ENCODE measurements at places on chromosomes 5 and 9. TPM values are rescaled to one million over a fixed set of nuclear protein-coding genes. Genes with fewer than 3 reads are reported as not detected.

- no peak overlapping the region for H3K27ac ChIP-seq
- H3K4me1 ChIP-seq = no peaks in the 10 kb centered on the region
- no peak overlapping the region for H3K4me3 ChIP-seq
- no peaks in the 10 kb centered on the region for H3K36me3 ChIP-seq
These were observed 159.8 kb upstream of the GDNF start for GRCh38 chr5:37999593-37999992.

Gene IL31RA
- total RNA-seq = not detected

DNA sequence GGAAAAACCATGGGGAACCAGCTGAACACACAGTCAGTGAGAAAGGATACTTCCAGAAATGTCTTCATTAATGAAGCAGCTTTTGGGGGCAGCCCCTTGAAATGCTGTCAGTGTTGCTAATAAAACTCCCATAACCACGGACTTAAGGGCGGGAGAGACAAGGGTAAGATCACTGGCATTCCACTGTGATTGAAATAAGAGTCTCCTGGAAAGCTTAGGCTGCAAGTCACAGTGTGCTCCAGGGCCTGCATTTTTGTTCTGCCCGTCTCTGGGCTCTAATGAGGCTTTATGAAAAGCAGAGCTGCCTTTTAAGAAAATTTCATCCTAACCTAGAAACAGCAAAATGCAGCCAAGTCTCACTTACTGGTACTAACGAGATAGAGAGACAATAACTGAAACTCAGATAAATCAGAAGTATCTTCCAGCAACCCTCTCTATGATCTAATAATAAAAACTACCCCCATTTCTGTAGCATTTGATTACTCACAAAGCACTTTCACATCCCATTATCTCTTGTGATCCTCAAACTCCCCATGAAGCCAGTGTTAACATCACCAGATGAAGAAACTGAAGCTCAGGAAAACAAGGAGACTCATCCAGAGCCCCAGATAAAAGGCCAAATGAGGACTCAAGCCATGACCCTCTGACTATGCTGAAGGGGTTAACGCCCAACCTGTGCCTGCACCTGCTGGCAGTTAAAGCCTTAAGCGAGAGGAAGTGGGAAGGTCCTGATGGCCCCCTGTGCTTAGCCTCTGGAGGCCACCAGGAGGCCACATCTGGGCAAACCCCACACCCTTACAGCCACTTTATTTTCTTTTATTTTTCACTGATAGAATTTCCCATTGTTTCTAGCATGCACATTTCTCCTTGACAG, 37.5 kb downstream of the SPOCK1 start:
- no peaks in the 10 kb centered on the region for H3K36me3 ChIP-seq
- no peak for DNase-seq
- no peaks in the 10 kb centered on the region for H3K27me3 ChIP-seq
- H3K4me1 ChIP-seq = no peaks in the 10 kb centered on the region
- no peak overlapping the region for H3K4me3 ChIP-seq

DNA sequence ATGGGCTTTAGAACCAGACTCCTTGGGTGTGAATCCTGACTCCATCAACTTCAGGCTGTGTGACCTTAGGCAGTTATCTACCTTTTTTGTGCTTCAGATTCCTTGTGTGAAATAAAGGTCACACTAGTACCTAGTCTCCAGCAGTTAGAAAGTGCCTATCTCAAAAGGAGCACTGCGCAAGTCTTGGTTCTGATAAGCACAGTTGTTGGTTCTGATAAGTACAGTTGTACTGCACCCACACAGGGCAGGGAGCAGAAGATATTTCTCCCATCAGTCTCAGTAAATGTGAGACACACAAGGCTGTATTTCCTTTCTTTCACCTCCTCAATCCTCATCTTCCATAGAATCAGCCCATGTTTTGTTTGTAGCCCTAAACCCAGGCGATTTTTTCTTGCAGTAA, 116.6 kb upstream of the DPYSL3 start:
- no peaks in the 10 kb centered on the region for H3K36me3 ChIP-seq
- DNase-seq = no peak
- H3K27me3 ChIP-seq = no peaks in the 10 kb centered on the region
- H3K4me3 ChIP-seq = no peak overlapping the region
- H3K27ac ChIP-seq = no peak overlapping the region

Gene BTNL8
- 0.16 TPM for total RNA-seq

GRCh38 chr5:61501971-61502370, 169.9 kb downstream of the ZSWIM6 start:
- H3K27ac ChIP-seq = no peak overlapping the region
- H3K36me3 ChIP-seq = no peaks in the 10 kb centered on the region
- no peak overlapping the region for H3K4me3 ChIP-seq
- no peaks in the 10 kb centered on the region for H3K4me1 ChIP-seq
- no peak for DNase-seq

Gene PCDHB12
- 5.0 TPM for total RNA-seq

GRCh38 chr9:112689161-112689740, 28.7 kb downstream of the INIP start:
- no peaks in the 10 kb centered on the region for H3K4me1 ChIP-seq
- H3K27me3 ChIP-seq = no peaks in the 10 kb centered on the region
- no peak for DNase-seq
- no peak overlapping the region for H3K27ac ChIP-seq
- H3K36me3 ChIP-seq = peaks cover 5% of the 10 kb centered on the region
- no peak overlapping the region for H3K4me3 ChIP-seq

DNA sequence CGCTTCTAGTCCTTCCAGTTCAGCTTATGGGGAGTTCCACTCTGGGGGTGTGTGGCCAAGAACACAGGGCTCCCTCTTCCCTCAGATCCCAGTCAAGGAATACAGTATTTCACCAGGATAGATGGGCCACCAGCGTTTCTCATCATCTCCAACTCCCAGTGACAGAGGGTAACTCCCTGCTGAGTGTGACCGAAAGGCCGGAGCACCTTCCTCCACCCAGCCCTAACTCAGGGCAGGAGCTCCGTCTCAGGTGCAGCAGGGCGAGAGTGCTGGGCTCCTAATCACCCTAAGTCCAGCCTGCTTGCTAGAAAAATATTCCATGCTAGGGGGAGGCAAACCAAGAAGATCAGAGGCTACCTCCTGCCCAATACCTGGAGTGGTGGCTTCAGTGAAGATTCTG, 102.6 kb downstream of the ADAMTS2 start:
- no peaks in the 10 kb centered on the region for H3K4me1 ChIP-seq
- DNase-seq = no peak
- no peaks in the 10 kb centered on the region for H3K27me3 ChIP-seq
- H3K27ac ChIP-seq = no peak overlapping the region
- no peak overlapping the region for H3K4me3 ChIP-seq
- H3K36me3 ChIP-seq = no peaks in the 10 kb centered on the region

GRCh38 chr5:136123236-136123768, 9.3 kb upstream of the SMAD5 start:
- DNase-seq = no peak
- H3K4me3 ChIP-seq = no peak overlapping the region
- H3K4me1 ChIP-seq = no peaks in the 10 kb centered on the region
- H3K27me3 ChIP-seq = no peaks in the 10 kb centered on the region
- H3K36me3 ChIP-seq = no peaks in the 10 kb centered on the region
- H3K27ac ChIP-seq = no peak overlapping the region

DNA sequence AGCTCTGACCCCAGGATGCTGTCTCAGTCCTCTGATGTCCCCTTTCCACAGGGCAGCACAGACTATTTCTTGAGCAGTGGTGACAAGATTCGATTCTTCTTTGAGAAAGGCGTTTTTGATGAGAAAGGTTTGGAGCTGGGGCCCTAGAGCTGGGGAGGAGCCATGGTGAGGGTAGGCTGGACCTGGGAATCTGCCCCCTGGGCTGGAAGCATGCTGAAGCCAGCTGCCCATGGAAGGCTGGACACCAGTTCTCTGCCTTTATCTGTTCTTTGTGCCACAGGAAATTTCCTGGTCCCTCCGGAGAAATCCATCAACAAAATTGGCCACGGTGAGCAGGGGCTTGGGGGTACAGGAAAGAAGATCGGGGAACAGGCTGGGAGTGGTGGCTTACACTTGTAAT, 12.9 kb downstream of the PHYHD1 start:
- H3K36me3 ChIP-seq = no peaks in the 10 kb centered on the region
- DNase-seq = no peak
- H3K27ac ChIP-seq = no peak overlapping the region
- H3K4me1 ChIP-seq = no peaks in the 10 kb centered on the region

Gene GLRX
- total RNA-seq = 42.1 TPM

Gene DIMT1
- 38.1 TPM for total RNA-seq

DNA sequence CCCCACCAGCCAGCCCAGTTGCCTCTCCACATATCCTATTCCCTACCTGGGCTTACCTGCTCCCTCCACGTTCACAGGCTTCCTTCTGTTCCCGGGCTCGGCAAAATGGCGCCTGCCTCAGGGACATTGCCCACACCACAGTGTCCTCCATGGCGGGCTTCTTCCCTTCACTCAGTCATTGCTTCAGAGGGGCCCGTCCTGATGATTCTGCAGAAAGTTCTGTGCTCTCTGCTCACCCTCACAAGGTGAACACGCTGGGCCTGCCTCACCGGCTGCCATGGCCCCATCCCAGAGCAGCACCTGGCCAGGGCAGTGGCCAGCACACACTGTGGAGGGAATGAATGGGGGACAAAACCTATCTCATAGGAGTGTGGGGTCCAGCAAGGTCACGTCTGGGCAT, 313.0 kb downstream of the GADD45G start:
- no peaks in the 10 kb centered on the region for H3K4me1 ChIP-seq
- no peak overlapping the region for H3K4me3 ChIP-seq
- DNase-seq = no peak
- no peaks in the 10 kb centered on the region for H3K27me3 ChIP-seq

Gene FOXD4L3
- not detected for total RNA-seq

- H3K4me3 ChIP-seq = no peak overlapping the region
- H3K27me3 ChIP-seq = no peaks in the 10 kb centered on the region
- H3K4me1 ChIP-seq = no peaks in the 10 kb centered on the region
- DNase-seq = no peak
These were observed 296.4 kb downstream of the SLIT3 start for GRCh38 chr5:169004551-169004950.

Gene PCDHB16
- 6.3 TPM for total RNA-seq

Gene PKD2L2
- 0.64 TPM for total RNA-seq

DNA sequence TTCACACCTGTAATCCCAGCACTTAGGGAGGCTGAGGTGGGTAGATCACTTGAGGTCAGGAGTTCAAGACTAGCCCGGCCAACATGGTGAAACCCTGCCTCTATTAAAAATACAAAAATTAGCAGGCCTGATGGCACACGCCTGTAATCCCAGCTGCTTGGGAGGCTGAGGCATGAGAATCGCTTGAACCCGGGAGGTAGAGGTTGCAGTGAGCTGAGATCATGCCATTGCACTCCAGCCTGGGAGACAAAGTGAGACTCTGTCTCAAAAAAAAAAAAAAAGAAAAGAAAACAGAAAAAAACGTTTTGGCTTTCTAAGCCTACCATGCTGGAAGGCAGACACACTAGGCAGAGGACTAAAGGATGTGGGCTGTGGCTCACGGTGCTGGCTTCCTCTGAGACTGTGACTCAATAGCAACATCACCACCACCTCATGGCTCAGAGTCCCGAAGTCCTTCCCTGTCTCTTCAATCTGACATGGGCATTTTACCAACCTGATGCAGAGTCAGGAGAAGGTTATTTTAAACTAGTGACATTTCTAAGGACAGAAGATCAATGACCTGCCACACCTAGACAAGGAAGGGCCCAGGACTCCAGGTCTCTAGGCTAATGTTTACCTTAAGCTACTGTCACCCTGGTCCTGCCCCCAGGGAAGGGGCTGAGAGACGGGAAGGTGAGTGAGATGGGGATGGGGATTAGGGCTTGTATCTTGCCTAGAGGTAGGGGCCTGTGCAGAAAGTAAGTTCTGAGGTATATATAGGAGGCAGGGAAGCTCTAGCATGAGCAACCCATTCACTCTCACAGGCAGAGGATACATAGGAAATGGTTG, 3.7 kb downstream of the ECSCR start:
- no peak for DNase-seq
- H3K27ac ChIP-seq = peak overlapping the region; percentile 74
- no peaks in the 10 kb centered on the region for H3K36me3 ChIP-seq
- no peaks in the 10 kb centered on the region for H3K27me3 ChIP-seq
- H3K4me1 ChIP-seq = no peaks in the 10 kb centered on the region

Gene RNF180
- total RNA-seq = 14.4 TPM

- DNase-seq = peak; percentile 54
- no peaks in the 10 kb centered on the region for H3K27me3 ChIP-seq
- H3K27ac ChIP-seq = peak overlapping the region; percentile 29
- H3K4me3 ChIP-seq = peak overlapping the region; percentile 8
- H3K36me3 ChIP-seq = no peaks in the 10 kb centered on the region
- H3K4me1 ChIP-seq = no peaks in the 10 kb centered on the region
These were observed 22.2 kb downstream of the BHMT start for GRCh38 chr5:79133657-79134451.

DNA sequence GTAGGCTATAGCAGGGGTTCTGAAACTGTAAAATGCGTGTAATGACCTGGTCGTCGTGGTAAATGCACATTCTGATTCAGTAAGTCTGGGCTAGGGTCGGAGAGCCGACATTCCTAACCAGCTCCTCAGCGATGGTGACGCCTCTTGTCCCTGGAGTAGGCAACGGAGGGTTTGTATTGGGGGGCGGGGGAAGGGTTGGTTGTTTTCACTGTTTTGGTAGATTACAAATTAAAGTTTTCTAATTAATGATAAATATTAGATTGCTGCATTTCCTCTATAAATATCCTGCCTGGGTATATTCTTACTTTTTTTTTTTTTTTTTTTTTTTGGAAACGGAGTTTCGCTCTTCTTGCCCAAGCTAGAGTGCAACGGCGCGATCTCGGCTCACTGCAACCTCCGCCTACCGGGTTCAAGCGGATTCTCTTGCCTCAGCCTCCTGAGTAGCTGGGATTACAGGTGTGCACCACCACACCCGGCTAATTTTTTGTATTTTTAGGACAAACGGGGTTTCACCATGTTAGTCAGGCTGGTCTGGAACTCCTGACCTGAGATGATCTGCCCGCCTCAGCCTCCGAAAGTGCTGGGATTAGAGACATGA, 566 bp upstream of the ALDH7A1 start:
- DNase-seq = no peak
- peak overlapping the region; percentile 75 for H3K27ac ChIP-seq
- H3K36me3 ChIP-seq = no peaks in the 10 kb centered on the region
- H3K4me1 ChIP-seq = no peaks in the 10 kb centered on the region

- H3K27me3 ChIP-seq = no peaks in the 10 kb centered on the region
- DNase-seq = no peak
- no peak overlapping the region for H3K4me3 ChIP-seq
- no peak overlapping the region for H3K27ac ChIP-seq
- H3K36me3 ChIP-seq = no peaks in the 10 kb centered on the region
These were observed 3.3 kb downstream of the SLC28A3 start for GRCh38 chr9:84337252-84337651.

DNA sequence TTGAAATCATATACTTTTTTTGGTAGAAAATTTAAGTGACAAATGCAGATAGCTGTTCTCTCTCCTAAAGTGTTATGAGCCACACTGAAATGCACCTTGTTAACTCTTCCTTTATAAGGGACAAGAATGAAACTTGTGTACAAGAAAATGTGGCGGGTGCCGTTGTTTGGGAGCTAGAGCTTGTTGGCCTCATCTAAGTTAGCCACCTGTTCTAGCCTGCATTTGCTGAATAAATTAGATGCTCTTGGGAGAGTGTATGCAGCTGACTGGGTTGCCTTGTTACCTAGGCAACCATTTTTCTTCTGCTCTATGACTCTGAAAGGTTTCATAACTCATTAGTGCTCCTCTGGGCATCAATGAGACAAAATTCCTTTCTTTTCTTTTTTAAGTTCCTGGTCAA, 174.3 kb downstream of the TAF11L14 start:
- no peaks in the 10 kb centered on the region for H3K27me3 ChIP-seq
- H3K4me1 ChIP-seq = no peaks in the 10 kb centered on the region

GRCh38 chr9:37503736-37504135, 18.0 kb downstream of the POLR1E start:
- peak overlapping the region; percentile 25 for H3K27ac ChIP-seq
- peaks cover 12% of the 10 kb centered on the region for H3K36me3 ChIP-seq

Gene ABLIM3
- 26.3 TPM for total RNA-seq
